Nucleus accumbens (tissue), 56 donors: ENCODE measurements at places on chromosomes 12 and 14.

GRCh38 chr14:100067481-100067880 is 2.3 kb downstream of the EVL start:
- DNase-seq: no peak

- DNase-seq: no peak
Measured at GRCh38 chr14:101361451-101362433, 199.6 kb upstream of the DIO3 start.

DNA sequence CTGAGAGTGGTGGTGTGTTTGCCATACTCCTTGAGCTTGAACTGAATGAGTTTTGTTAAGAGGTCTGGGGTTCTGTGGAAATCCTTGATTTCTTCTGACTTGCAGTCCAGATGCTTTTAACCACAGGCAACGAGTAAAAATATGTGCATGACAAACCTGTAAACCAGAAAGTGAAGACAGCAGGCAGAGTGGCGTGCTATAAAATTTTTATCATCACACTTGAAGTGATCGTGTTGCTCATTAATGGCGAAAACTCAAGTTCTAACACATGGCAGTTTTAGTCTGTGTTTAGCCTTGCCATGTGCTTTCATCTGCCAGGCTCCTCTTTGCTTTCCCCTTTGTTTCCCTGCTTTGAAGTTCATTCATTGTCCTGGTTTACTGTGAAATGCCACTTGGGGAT is 28.0 kb downstream of the TXNRD1 start:
- DNase-seq: no peak

GRCh38 chr12:81284137-81284536 is 206.3 kb downstream of the ACSS3 start:
- DNase-seq: no peak

GRCh38 chr14:65791191-65791981 is 378.9 kb downstream of the FUT8 start:
- DNase-seq: no peak

DNA sequence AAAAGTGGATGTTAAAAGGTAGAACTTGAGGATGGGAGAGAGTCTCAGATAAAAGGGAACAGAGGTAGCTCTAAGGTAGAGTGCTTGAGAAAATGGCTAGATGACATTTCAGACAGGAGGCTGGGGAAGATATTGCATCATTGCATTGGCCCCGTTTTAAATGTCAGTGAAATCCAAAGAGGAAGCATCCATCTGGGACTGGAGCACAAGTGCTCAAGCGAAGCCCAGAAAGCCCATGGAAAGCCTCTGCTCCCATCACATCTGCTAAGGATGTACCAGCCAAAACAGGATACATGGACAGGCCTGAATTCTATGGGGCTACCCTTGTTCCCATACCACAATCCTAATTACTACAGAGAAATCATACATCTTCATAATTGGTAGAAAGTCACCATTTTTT is 581.5 kb upstream of the TMEM132C start:
- no peak for DNase-seq

DNA sequence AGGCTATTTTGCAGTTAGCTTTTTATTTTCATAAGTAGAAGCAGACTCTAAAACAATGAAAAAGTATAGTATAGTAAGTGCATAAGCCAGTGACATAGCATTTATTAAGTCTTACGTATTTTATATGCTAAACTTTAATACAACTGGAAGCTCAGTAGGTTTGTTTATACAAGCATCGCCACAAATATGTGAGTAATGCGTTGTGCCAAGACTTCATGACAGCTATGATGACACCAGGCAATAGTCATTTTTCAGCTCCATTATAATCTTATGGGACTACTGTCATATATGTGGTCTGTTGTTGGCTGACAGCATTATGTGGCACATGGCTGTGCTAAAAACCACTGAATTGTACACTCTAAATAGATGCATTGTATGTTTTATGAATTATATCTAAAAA is 40.3 kb downstream of the SLC38A2 start:
- DNase-seq: no peak

DNA sequence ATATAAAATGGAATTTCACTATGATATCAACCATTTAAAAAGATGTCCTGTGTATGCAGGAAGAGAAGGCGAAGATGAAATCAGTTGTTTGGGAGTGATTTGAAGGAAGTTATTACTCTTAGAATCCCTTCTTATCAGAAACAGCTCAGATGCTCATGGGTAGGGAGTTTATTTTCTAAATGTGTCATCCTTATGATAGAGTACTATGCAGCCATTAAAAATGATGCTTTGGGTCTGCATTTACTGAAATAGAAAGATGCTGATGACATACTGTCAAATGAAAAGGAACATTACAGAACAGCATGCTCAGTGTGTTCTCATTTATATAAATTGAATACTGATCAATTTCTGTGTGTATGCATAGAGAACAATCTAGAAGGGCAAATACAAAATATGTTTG is 69.8 kb upstream of the MED13L start:
- DNase-seq: no peak

GRCh38 chr12:59650588-59651228 is 54.9 kb downstream of the SLC16A7 start:
- no peak for DNase-seq

DNA sequence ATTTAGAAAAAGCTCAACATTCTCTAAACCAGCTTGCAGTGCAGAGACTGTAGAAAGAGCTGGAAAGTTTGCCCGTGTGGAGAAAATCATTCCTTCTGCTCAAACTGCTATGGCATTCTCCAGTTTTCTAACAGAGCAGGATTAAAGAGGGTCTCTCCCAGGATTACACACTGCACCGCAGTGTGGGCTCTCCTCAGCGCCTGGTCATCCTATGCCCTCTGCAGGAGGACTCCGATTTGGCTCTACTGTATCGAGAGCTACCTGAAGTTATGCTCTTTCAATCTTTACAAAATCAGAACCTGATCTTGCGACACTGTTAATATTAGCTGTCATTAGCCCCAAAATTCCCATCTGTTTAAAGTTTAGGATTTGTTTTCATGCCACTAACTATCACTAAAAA is 33.0 kb downstream of the BHLHE41 start:
- DNase-seq: no peak

DNA sequence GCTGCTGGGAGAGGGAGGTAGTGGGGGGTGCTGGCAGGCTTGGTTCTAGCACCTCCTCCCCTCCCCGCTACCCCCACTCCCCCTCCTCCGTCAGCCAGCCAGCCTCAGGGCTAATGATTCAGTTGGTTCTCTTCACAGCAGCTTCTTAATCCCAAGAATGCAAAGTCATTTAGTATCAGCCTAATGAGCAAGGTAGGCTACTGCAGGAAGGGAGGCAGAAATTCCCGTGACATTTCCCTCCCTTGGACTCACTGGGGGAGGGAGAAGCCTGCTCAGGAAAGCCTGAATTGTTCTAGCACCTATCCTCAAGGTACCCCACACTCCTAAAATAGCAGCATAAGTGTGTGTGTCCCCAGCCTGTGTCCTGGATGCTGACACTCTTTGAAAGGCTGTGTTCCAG is 29.8 kb downstream of the ITPK1 start:
- peak; percentile 18 for DNase-seq

DNA sequence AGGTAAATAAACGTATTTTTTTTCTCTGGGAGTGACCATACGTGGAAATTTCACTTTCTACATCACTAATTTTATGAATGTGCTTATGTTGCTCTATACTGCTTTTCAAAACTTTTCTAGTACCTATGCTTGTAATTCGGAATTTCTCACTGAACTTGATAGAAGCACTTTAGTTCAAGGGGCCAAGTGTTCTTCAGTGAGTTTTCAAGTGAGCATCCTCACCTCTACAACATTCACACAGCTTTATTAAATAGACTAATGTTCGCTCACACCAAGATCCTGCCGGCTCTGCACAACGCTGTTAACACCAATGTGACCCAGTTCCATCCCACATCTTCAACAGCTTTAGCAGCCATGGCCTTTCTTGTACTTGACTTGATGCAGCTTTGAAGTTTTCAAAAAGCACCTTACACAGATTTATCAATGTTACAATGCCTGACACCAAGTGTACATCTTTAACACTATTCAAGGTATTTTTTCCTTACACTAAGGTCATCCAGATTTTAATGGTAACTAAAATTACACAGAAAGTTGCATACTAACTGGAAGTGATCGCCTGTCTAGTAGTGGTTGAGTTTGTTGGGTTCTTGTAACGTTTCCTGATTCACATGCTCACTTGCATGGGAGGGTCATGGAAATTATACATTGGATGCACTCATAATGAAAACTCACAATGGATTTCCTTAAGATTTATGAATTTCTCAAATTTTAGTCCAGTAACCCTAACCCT is 4.5 kb downstream of the UBC start:
- DNase-seq: no peak

DNA sequence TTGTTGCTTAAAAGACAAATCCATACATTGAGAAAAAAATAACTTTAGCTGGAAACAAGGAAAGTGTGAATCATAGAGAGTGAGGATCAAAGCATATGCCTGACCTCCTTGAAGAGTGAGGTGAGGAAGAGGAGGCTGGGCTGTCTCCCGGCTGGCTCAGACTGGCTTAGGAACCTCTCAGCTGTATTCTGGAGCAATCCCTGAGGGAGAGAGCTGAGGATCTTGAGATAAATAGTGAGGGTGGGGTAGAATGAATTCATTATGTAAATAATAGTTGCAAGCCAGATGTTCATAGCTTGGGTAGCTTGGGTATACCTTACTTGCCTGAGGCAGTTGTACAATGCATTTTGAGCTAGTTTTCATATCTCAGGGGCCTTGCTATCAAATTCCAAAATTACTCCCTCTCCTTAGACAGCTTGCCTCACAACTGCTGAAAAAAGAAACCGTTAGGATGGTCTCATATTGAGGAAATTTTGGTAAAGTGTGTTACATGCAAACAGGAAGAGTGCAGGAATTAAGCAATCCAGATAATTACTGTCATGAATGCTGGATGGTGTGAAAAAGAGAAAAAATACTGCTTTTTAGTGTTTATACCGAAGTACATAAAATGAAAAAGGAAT is 30.5 kb upstream of the SLC15A5 start:
- no peak for DNase-seq

DNA sequence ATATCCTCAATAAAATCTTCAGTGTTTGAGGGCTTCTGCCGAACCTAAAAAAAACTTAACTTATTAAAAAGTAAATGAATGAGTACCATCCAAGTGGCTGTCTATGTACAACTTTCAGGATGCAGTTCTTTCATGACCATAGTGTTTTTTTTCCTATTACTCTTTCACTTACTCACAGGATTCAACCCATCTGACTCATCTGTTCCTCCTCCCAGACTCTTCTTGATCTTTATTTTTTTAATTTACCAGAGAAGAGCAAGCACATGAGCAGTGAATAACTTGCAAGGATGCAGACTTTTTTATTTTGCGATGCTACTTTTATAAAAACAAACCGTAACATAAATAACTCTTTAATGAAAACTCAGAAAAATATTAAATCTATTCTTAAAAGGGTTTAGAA is 24.5 kb downstream of the RECQL start:
- no peak for DNase-seq

GRCh38 chr12:77946541-77947061 is 115.9 kb downstream of the NAV3 start:
- no peak for DNase-seq

DNA sequence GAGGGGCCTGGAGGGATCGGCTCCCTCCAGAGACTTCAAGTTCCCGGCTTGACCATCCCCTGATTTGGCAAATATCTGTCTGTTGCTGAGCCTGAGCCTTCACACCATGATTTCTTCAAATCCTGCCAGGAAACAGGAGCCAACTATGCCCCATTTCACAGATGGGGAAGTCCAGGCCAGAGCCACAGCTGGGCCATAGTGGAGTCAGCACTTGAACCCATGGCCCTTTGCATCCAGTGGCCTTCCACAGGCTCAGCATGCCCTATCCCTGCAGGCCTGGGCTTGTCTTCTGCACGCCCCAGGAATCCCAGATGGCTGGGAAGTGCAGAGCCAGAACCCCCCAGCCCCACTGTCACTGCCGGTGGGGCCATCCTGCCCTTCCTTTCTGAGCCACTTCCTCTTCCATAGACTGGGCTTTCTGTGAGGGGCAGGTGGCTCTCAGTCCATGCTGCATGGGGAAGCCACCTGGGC is 44.9 kb downstream of the CYP46A1 start:
- DNase-seq: no peak

DNA sequence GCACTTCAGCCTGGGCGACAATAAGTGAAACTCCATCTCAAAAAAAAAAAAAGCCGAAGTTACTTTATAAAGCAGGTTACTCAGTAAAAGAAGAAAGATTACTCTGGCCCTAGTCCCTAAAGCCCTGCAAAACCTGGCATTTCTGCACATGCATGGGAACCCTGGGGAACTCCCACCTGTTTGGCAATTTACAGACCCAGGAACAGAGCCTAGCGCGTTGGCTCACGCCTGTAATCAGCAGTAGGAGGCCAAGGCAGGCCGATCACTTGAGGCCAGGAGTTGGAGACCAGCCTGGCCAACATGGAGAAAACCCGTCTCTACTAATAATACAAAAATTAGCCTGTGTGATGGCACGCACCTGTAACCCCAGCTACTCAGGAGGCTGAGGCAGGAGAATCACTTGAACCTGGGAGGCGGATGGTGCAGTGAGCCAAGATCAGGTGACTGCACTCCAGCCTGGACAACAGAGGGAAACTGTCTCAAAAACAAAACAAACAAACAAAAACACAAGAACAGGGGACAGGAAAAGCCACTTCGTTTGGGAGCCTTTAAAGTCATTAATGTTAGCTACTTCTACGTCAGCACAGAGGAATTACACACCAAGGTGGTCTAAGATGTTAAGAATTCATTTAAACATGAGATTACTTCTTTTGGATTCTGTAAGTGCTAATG is 34.1 kb upstream of the SPTSSA start:
- no peak for DNase-seq

DNA sequence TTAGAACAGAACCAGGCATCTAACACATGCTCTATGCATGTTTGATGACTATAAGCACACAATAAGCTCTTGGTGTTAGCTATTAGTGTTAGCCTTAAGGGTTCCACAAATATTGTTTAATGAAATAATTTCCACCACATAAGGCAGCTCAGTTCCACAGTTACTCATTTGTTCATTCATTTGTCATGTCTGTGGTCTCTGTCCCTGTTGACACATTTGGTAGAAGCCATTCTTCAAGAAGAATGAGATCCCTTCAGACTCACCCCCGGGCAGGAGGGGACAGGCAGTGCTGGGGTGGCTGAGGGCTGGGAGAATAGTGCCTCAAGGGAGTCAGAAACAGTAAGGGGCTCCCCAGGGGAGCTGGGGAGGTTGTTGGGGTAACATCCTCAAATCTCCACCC is 3.7 kb upstream of the FAIM2 start:
- no peak for DNase-seq

DNA sequence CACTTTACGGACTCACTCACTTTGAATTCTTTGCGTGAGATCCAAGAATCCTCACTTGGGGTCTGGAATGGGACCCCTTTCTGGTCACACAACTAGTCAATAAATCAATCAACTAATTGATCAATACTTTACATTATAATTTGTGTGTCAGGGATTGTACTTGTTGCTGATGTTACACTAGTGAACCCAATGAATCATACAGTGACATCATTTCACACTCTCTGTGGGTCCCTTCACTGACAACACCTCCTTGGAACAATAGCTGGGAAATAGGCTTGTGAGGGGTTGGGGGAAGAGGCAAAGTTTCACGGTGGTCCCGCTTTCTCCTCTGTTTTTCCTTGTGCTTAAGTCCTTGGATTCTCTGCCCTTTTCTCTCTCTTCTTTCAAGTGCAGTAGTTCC is 35.0 kb downstream of the TPH2 start:
- no peak for DNase-seq
